LHCN-M2 (cell line): ENCODE measurements at places on chromosomes 5 and 9.

DNA sequence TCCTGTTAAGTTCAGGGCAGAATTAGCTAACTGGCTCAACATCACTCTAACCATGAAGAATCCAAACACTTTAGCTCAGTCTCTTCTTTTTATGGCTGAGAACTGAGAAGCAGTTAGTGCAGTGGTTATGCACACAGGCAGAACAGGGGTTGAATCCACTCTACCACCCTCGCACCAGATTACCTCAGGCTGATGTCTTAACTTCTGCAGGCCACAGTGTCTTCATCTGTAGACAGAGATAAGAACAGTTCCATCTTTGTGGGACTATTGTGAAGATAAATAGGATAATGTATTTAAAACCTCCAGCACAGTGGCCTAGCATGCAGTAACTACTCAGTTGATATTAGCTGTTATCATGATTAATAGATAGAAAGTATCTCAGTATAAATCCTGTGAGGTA, 54.8 kb downstream of the FAM114A2 start:
- no peak for DNase-seq

- DNase-seq: peak; percentile 25
Observed at GRCh38 chr5:52983731-52984636, 5.2 kb upstream of the ITGA2 start.

DNA sequence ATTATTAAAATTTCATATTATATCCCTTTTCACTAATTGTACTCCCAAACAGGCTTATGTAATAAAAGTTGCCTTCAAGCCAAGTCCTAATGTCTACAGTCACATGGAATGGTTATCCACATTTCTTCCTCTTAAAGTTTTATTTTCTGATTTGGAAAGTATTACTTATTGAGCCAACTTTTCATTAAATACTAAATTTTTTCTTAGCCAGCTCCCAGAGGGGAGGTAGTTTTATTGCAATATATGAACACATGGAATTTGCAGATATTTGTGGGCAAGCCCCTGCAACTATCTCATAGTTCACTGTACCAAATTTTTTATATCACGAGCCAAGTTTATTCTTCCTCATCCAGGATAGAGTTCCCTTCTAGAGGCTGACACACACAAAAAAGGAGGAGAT, 332.8 kb upstream of the PTGER4 start:
- DNase-seq: no peak

DNA sequence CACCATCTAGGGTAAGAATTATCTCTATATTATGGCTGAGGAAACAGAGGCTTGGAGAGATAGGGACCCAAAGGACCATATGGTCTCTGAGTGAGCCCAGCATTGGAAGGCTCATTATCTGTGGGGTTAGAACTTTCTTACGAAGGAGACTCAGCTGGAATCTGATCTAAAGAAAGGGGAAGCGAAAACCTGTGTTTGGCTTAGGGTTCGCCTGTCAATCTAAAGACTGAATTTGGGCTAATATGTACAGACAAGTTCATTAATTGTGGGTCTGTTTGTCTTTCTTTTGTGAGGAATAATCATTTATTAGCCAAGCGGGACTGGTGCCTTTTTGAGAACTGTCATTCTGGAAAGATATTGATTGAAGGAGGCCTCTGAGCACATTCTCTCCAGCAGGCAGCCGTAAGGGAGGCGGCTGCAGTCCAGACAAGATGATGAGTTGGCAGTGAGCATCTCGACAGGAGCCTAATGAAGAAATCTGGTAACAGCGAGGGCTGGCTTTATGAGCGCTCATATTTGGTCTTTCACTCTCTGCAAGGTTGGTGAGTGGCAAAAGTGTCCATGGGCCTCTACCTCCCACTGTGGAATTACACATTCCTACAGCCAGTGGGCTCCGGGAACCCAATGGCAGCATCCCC, 104.2 kb upstream of the GPR151 start:
- DNase-seq: no peak

DNA sequence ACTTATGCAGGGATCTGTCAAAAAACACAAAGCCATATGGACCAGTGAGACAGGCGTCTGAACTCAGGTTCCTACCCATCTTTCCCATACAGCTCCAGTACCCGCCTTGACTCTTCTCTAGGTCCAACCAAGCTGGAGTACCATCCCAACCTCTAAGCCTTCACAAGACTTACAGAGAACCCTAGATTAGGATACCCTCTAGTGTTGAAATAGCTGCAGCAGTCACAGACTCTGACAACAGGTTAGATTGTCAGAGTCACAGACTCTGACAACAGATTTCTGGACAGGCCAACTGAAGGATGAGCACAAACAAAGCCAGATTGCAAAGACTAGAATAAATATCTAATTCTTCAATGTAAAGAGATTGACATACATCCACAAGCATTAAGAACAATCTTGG, 266.1 kb downstream of the GRIA1 start:
- DNase-seq: peak; percentile 10

DNA sequence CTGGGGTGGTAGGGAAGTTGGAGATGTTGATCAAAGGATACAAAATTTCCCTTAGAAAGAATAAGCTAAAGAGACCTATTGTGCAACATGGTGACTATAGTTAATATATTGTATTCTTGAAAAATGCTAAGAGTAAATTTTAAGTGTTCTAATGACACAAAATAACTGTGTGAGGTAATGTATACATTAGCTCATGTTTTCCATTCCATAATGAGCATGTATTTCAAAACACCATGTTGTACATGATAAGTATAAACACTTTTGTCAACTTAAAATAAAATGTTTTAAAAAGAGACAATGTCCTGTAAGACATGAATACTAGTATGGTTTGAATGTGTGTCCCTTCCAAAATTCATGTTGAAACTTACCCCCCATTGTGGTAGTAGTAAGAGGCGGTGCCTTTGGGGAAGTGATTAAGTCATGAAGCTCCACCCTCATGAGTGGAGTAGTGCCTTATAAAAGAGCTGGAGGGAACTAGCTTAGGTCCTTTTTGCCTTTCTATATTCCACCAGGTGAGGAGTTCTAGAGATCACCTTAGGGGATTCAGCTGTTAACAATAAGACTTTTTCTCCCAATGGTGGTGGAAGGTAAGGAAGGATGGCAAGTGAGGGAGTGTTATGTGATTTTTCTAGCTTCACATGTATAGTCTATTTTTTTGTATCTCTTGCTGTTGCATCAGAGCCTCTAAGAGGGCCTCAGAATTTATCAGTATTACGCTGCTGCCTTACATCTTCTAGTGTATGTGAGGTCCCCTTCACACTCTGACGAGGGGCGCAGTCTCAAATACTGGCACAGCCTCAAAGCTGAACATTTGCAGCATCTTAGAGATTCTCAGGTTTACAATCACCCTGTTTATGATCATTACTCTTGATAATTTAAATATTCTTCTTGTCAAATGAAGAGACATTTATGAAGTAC, 94.9 kb upstream of the NREP start:
- DNase-seq: no peak

- no peak for DNase-seq
Observed at GRCh38 chr9:131193051-131193450, 67.7 kb downstream of the NUP214 start.

DNA sequence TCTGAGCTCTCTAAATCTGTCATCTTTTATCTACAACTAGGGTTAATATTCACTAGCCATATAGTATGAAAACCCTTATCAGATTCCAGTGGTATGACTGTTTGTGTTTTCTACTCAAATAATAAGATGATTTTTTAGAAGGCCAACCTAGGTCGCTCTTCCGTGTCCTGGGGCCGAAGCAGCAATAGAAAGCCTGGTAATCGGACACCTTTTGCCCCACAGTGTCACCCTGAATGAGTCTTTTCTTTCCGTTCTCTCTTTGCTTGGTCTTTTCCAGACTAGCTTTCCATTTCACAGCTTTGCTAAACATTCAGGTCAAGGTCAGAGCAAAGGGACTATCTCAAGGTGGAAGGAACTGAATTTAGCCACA, 243.3 kb upstream of the ANKRD55 start:
- no peak for DNase-seq

GRCh38 chr5:115243412-115243811, 19.3 kb downstream of the PGGT1B start:
- DNase-seq: peak; percentile 52

DNA sequence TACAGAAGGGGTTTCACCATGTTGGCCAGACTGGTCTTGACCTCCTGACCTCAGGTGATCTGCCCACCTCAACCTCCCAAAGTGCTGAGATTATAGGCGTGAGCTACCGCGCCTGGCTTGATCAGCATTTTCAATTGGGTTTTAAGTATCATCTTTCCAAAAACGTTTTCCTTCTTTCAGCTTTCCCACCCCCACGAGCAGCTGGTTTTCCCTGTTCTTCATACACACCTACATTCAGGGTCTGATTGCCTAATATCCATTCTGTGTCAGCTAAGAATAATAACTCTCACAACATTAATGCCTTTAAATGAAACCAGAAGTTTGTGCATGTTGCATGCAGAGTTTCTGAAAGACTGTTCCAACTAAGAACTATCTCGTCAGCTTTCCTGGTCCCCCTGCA, 38.3 kb downstream of the RFK start:
- DNase-seq: no peak

DNA sequence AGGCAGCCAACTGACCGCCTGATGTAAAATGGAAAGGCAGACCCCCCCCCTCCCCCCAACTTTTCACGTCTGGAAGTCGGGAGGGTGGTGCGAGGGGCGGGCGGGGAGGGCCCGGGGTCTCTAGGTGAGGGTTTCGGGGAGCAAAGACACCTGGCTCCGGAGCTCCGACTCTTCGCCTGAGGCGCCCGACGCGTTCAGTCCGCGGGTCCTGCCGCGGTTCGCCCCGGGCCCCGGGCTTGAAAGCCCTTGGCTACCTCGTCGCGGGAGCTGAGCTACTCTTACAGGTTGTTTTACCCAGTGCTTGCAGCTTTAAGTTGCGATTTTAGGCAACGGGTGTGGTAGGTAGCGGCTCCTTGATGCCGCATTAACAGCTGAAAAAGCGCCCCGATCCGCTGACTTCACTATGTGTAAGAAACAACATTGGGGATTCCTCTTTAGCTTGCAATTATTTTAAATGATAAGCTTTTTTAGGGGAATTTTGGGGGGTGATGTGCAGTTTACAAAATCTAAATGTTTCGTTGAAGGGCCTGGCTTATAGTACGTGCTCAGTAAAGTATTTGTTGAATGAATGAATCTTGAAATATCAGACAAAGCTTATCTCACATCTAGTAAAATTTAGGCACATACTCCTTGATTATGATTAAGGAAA, 722 bp downstream of the CDC42SE2 start:
- peak; percentile 32 for DNase-seq

DNA sequence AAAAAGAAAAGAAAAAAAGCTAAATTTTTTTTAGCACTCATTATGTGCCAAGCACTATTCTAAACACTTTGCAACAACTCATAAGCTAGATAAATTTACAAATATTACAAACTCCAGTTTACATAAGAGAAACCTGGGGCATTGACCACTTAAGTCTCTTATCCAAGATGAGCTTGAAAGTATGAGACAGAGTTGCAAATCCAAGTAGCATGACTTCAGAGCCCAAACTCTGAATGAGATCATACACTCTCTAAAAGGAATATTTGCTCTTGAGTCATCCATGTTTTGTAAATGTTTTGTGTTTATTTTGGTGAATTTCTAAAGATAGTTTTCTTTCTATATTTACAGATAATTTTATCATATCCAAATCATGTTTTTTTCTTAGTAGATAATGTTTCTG, 4.0 kb upstream of the SHOC1 start:
- peak; percentile 78 for DNase-seq

GRCh38 chr5:149271195-149271715, 404 bp upstream of the AFAP1L1 start:
- DNase-seq: no peak

DNA sequence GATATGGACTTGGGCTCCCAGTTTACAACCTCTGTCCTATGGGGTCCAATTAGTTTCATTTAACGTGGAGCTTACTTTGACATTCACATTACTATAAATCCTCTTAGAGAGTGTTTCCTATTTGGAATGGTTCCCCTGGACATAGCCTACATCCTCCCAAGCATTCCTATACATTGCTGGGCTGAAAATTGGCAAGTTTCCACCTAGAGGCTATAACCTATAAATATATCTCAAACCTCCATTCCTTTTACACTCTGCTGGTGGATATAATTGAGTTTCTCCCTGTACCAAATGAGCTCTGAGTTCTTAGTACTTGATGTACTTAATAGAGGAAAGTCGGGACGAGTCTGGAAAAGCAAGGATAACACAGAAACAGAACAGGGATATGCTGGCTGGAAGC, 172.8 kb downstream of the ASTN2 start:
- no peak for DNase-seq

DNA sequence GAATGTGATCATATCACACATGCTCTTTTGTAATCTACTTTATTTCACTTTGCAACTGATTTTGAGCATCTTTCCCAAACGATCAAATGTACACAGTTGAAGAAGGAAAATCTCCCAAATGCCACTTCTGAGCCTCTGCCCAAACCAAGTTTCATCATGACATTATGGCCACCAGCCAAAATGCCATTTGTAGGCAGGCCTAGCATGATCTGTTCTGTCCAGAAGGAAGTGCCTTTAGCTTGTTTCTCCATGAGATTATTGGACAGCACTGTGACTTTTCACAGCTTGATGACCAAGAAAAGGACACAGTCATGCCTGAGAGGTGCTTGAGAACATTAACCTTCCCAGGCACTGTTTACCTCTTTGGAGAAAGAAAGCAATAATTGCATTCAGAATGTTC, 73.2 kb upstream of the PIP5K1B start:
- DNase-seq: no peak

GRCh38 chr5:178202541-178202940, 1.8 kb upstream of the HNRNPAB start:
- DNase-seq: no peak

DNA sequence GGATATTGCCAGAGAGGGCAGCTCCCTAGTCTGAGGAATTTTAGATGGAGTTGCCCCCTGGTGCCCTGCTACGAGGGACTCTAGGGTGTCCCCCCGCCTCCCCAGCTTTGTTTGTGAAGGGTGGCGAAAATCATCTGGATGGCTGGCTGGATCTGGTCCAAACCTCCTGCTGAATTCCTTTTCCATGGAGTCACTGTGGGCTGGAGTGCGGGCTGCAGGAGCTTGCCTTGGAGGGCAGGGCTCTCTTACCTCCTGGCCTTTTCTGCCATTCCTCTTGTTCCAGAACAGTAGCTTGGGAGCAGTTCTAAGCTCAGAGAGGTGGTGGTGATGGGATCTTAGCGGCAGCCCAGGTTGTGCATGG, 2.1 kb downstream of the SYNPO start:
- DNase-seq: peak; percentile 89
